ENCODE measurements at places on chromosomes 3 and 15.

GRCh38 chr3:177525414-177525813 lies 328.1 kb upstream of the TBL1XR1 start:
- DNase-seq = no peak

DNA sequence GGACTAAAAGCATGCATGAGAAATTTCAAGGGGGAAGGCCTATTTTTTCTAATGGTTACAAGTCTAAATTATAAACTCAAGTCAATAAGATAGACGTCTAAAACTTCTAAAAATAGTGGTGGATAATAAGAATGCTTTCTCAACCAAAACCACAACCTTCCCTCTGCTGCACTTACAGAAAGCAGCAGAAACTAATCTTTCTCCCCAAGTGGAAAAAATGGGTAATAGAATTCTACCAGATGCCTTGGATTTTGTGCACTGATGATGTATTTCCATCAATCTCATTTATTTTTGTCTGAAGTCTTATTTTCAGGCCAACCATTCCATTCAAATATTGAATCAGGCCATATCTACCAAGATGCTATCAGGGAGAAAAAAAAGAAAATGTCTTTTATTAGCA lies 344.7 kb downstream of the NEK10 start:
- DNase-seq = no peak

DNA sequence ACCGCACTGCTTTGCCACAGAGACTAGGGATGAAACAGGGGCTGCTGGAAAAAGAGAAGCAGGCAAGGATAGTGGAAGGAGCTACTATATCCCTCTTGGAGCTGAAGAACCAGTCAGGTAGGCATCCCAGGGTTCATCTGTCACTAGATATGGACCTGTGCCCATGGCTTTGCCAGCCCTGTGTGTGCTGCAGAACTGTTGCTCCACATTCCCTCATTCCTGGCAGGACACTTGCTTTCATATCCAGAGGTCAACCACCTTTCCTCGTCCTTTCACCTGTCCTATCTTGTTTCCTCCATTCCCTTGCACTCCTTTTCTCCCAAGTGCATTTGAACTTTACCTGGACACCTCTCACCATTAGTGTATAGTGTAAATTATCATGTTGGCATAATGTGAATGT lies 12.0 kb downstream of the SNRK start:
- DNase-seq = no peak

DNA sequence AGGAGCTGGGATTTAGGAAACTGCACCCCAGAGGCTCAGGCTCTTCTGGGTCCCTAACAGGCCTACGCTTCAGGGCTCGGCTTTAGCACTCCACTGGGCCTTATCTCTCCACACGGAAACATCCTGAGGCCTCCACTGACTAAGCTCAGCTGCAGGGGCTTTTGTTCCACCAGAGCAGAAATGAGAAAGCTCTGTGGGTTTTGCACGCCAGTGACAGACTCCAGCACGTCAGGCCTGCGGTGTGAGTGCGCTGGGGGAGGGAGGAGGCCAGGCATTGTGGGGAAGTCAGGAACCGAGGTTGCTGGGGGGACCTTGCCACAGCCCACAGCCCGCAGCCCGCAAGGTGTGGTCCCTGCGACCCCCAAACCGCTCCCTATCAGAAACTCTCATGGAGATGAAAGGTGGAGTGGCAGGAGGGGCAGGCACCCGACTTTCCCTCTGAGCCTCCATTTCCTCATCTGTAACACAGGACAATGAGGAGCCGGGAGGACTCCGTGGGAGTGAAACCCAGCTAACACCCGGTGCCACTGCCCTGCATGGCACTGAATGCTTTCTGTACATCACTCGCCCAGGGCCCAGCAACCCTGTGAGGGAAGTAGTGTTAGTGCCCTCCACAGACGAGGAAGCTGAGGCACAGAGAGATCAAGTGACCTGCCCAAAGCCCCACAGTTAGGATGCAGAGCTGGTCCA lies 106.5 kb downstream of the TPRA1 start:
- peak; percentile 91 for DNase-seq

- DNase-seq = no peak
Measured at GRCh38 chr15:98304371-98304770, 343.9 kb downstream of the ARRDC4 start.

DNA sequence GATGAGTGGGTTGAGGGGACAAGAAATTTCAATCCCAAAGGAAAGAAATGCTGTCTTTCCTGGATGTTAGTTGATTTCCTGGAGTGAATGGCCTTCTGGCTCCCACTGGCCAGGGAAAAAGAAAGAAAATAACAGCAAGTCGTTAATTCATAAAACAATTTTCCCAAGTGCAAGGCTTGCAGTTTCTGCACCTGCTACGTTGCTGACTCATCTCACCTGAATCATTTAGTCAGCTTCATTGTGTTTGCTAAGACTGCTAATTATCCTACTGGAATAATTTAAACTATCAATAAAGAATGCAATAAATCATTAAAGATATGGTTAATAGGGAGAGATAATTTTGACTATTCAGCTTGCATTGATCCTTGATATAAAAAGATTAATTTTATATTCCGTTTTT lies 387.6 kb downstream of the ROBO2 start:
- DNase-seq = no peak

DNA sequence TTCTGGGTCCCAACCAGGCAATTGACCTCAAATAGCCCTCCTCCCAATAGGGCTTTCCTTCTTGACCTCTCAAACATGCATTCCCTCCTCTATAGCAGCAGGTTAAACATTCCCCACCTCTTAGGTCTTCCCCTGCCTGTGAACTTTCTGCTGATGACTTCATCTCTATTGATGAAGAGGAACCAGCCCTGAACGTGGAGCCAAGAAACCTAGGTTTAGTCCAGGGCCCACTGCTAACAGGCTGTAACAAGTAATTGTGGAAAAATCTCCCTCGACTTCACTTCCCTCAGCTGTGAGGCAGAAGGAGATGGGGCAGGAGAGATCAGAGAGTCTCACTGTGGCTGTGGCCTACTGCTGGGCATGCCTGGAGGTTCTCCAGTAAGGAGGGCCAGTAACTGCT lies 24.7 kb downstream of the ILDR1 start:
- no peak for DNase-seq

- no peak for DNase-seq
Measured at GRCh38 chr3:150345021-150345538, 63.0 kb upstream of the TSC22D2 start.

DNA sequence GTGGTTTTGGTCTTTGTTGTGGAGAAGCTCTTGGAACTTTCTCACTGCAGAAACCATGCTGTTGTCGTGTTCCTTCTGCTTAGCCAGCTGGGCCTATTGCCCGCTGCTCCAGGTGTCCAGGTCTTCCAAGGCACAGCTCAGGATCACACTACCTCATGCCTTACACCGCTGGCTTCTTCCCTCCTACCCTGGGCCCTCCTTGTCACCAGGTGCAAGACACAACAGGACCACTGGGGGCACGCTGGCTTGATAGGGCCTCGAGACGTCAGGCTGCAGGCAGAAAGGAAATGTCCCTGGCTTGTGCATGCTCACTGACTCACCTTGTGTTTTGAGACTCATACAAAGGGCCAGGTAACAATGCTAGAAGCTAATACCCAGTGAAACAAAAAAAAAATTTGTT lies 32.3 kb downstream of the PAQR9 start:
- no peak for DNase-seq

- no peak for DNase-seq
Measured at GRCh38 chr3:73389117-73389813, 235.5 kb downstream of the PDZRN3 start.

DNA sequence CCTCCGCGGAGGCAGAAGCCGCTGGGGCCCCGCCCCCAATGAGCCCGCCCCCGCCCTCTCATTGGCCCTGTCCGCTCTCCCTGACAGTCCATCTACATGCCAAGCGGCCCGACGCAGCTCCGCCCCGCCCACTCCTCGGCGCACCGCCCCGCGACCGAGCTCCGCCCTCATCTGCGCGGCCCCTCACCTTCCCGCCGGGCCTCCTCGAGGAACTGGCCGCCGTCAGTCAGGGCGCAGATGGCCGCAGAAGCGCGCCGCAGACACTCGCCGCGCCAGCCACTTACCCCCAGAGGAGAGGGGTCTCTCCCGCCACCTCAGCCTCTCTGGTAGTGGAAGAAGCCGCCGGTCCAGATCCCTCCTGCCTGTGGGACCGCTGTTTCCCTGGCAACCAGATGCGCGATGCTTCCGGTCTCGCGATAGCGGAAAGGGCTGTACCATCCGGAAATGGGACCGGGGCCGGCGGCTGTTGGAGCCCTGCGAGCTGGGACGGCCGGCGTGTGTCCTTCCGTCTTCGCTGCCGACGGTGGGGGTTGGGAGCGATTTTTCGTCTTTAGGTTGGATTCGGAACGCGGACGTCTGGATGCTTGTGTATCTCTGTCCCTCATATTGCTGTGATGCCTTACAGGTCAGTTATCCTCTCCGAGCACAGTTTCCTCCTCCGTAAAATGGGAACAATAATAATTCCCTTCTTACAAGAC lies at the start of gene FSIP1:
Gene FSIP1 (minus strand): TSS at position 401 of the 698 bp plus-strand sequence. CDS start 6,317 bp downstream, outside the sequence.
- DNase-seq = peak; percentile 97

DNA sequence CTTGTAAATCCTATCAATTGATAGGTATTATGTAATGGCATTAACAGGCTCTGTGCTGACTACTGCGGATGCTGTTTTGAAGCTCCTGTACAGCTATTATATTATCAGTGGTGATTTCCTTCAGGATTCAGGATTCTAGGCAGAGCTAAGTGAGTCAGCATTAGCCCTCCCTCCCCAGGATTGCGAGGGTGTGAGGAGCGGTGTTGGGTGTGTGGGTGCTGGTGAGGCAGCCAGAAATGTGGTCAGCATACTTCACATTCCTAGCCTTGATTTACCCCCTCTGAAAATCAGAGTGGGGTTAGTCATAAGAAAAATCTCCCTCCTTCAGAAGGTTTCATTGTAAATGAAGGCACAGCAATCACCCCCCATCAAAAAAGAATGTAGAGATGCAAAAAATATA lies 72.5 kb downstream of the SNTN start:
- DNase-seq = no peak

GRCh38 chr3:25821746-25822573 lies 32.1 kb downstream of the OXSM start:
- no peak for DNase-seq

DNA sequence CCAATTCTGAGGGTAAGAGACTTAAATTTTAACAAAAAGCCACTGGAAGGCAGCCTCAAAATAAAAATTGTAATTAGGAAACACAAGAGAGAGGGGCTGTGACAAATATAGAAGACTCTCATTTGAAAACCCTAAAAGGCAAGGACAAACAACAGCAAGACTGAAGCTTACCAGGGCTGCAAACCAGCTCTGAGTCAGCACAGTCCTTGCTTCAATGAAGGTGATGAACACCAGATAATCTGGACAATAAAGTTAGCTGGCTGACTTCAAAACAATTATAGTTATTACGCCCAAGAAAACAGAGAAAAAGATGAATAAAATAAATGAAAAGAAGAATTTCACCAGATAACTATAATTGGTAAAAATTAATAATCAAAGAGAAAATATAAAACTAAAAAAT lies 149.3 kb upstream of the NSMCE3 start:
- no peak for DNase-seq

GRCh38 chr15:101194546-101195125 lies 57.2 kb downstream of the CHSY1 start:
- no peak for DNase-seq

- no peak for DNase-seq
Measured at GRCh38 chr15:43250785-43251184, 15.9 kb downstream of the TGM5 start.

GRCh38 chr15:90594301-90594738 lies 64.6 kb downstream of the CRTC3 start:
- peak; percentile 92 for DNase-seq

GRCh38 chr15:90261811-90262210 lies 3.7 kb upstream of the NGRN start:
- DNase-seq = no peak

DNA sequence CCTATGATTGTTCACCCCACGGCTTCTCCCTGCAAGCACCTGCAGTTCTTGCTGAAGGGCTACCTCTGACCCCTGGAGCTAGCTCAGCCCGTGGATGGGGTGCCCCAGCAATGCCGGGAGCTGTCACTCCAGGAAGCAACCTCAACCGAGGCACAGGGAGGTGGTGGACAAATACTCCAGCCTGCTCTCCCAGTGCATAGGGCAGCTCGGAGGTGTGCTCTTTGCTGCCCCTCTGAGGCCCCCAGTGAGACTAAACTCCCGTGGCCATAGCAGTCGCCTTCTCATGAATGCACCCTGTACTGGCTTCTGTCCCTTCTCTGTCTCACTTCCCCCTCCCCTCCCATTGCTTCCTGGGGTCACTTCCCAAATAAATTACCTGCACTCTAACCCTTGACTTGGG lies 48.5 kb downstream of the LINGO1 start:
- DNase-seq = no peak

DNA sequence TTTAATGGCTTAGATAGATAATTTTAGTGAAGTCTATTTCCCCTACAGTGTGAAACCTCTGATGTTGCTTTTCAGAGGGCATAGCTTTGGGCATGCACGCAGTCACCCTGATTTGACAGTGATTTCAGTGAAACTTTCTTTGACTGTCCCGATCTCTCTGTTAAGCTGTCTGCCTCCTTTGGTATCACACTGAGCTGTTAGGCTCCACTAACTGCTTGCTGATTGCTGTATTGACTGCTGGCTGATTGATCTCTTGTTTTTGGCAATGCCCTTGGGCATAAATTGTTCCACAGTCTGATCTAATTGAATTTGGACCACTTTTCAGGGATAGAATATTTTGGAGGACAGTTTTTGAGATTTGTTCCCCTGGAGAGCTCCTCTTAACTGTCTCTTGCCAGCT lies 68.5 kb upstream of the CCDC54 start:
- no peak for DNase-seq

GRCh38 chr3:31234145-31234544 lies 298.6 kb upstream of the STT3B start:
- no peak for DNase-seq

DNA sequence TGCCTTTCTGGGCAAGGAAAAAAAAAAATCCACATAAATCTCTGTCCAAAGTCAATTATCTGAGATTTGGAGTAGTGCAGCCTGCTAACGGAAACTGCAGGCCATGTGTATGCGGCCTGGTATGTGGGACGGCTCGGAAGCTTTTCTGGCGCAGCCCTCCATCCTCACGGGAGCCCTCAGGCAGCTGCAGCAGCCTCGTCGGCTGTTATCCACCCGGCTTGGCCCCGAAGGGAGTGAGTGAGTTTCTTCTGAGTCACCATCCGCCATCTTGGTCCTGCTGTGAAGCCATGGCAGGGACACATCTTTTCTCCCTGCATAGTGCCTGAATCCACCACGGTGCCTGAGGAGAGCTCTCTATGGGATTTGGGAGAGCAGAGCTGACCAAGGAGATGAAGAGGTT lies 62.8 kb downstream of the POLR2M start:
- no peak for DNase-seq

- no peak for DNase-seq
Measured at GRCh38 chr15:90402223-90402622, 14.2 kb downstream of the IQGAP1 start.

- DNase-seq = no peak
Measured at GRCh38 chr3:171173736-171174135, 147.2 kb upstream of the SLC2A2 start.

DNA sequence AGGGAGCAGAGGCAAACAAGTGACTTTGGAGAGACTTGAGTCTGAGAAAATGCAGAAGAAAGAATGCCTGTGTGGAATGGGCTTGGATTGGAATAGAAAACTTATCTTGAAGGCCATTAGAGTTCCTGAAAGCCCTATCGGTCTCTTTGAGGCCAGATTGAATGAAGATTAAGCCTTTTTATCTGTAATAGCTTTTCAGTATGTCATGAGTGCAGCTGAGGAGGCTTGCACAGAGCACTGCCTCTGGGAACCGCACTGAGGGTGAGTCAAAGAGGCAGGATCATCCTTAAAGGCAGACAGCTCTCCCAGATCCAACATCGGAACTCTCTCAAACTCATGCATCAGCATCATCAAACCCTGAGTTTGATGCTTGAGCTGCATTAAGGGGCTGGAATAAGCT lies 515.2 kb downstream of the NTRK3 start:
- no peak for DNase-seq
